ENCODE measurements at places on chromosomes 1 and 21. TPM values are rescaled to one million over a fixed set of nuclear protein-coding genes. Genes with fewer than 3 reads are reported as not detected.

The OR2T2 gene
- not detected for total RNA-seq

The C1orf198 gene
- total RNA-seq = 20.6 TPM

DNA sequence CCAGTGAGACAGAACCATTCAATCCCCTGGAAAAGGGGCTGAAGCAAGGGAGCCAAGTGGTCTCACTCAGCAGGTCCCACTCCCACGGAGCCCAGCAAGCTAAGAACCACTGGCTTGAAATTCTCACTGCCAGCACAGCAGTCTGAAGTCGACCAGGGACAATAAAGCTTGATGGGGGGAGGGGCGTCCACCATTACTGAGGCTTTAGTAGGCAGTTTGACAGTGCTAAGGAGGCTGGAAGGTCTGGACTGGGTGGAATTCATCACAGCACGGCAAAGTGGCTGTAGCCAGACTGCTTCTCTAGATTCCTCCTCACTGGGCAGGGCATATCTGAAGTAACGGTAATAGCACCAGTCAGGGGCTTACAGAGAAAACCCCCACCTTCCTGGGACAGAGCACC is 105.4 kb upstream of the GORAB start:
- DNase-seq = no peak

DNA sequence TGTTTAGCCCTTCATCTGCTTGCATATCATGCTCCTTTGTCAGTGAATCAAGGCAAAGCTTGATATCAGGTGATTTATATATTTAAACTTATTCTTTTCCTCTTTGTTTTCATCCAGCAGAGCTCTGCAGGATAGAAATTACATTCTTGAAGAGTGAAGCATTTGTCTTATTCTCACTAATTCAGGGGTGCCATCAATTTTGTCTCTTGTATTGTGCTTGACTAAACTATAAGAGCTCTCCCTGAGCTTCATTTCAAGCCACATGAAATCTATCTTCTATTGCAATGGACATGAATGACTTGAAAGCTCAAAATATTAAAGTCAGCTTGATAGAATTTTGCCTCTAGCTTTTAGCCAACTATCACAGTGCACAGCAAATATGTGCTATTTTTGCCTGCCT is 236.7 kb upstream of the KCTD3 start:
- DNase-seq = no peak

- no peak for DNase-seq
Measured at GRCh38 chr1:6783936-6784559, 1.2 kb upstream of the CAMTA1 start.

GRCh38 chr1:225435957-225436392 is 8.1 kb upstream of the LBR start:
- no peak for DNase-seq

- DNase-seq = no peak
Measured at GRCh38 chr1:171389171-171389570, 75.2 kb downstream of the FMO4 start.

DNA sequence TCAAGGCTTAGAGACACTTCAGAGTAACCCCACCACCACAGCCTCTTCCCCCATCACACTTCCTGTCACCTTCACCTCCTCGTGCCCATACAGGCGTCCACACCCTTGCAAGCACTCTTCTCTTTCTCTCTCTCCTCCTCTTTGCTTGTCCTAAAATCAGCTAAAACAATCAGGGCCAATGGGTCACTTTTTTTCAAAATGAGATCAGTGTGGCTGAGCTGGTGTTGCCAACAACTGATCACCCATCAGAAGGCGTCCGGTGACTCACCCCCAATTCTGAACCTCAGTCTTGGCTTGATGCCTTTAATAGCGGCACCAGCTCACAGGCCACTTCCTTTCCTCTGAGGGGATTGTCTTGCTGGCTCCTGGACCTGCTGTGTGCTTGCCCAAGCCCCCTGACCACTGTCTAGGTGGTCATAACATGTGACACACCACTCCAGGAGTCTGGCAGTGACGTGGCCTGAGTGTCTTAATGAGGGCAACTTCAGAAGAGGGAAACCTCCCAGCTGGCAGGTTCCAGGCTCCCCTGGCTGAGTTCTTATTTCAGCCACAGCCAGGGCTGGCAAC is 1.6 kb downstream of the DRAXIN start:
- DNase-seq = no peak

DNA sequence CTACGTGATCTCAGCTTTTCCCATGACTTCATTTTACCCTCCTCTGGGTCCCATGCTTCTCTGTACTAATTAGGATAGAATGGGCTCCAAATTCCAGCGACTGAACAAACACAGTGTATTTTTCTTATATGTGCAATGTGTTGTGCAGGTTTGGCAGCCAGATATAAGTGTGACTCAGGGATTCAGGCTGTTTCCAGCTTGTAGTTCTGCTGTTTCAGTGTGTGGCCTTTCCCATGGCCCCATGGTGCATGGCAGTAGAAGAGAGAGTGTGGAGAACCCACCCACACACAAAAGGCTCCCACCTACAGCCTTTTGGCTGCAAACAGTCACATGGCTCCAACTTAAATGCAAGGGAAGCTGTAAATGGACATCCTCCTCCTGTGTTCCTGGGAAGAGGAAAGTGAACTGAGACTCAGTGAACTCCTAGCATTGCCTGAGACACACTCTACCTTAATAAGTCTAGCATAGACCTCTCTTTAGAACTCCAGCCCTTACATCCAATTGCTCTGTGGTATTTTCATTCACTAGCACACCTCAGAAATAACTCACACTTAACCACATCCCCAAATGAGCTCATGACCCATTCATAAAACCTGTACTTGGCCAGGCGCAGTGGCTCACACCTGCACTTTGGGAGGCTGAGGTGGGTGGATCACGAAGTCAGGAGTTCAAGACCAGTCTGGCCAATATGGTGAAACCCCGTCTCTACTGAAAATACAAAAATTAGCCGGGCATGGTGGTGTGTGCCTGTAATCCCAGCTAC is 58.7 kb downstream of the KIAA0040 start:
- DNase-seq = no peak

GRCh38 chr1:245858022-245858721 is 648.9 kb downstream of the SMYD3 start:
- DNase-seq = no peak

DNA sequence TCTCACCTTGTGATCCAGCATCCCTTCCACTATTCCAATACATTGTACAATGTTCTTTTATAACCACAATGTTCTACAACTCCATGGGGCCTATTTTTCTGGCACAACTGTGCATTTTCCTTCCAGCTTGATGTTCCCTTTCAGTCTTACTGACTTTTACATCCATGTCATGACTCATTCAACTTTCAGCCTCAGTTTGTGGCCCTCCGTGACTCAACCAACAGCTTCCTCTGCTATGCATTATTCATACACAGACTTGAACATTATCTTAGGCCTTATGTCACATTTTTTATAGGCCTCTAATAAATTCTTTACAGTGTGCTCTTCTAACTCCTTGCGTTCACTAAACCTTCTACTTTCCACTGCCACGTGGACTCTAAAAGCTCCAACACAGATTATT is 119.4 kb upstream of the PRMT6 start:
- DNase-seq = no peak

DNA sequence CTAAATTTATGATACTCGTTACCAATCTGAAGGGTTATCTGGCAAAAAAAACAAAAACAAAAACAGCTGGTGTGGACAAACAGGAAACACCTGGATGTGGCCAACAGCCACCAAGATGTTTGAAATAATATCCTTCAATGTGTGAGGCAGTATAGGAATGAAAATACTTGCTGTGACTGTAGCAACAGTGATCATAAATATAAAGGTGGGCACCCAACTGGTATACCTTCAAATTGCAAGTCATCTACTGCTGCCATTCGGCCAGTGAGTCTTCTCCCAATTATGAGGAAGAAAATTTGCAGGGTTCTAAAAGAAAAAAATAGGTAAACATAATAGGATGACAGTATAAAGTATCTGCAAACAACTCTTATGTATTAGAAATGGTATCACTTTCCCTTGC is 916 bp downstream of the YIPF1 start:
- no peak for DNase-seq

- no peak for DNase-seq
Measured at GRCh38 chr1:175218786-175219434, 26.3 kb upstream of the KIAA0040 start.

DNA sequence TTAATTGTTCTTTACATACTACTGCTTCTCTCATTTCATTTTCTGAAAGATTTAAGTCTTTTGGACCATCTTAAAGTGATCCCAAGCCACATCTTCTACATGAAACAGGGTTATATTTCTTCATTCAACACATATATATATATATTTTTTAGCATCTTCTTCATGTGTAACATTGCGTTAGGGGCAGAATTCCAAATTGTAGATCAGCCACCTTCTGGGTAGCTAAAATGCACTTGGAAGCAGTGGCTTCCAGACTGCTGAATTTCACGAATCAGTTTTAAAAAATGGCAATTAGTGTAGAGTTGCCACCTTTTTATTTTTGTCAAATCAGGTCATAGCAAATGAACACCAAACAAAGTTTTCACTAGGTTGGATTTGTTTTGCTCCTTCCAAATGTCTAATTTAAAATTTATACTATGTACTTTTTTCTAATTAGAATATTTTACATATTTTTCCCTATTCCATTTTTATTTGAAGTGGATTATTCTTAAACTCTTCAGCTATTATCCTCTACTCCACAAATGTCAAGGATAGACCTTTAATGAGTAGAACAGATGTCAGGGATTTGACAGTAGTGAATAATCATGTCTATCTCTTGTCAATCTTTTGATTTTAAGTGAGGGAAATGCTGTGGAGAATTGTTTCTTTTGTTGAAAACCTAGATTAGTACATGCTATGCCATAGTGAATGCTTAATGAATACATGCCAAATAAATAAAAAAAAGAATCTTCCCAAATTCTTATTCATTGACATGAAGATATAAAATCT is 55.8 kb downstream of the DNM3 start:
- DNase-seq = no peak

DNA sequence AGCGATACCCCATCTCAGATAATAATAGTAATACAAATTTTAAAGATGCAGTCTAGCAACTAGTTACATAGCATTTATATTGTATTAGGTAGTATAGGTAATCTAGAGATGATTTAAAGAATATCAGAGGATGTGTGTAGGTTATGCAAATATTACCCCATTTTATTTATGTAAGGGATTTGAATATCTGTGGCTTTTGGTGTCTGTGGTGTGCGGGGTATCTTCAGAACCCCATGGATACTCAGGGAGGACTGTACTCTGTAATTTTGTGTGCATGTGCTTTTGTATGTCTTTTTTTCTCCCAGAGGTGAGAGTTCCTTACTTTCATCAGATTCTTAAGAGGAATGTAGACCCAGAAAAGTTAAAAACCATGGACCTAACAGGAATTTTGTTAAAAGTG is 12.8 kb downstream of the RNF2 start:
- no peak for DNase-seq

DNA sequence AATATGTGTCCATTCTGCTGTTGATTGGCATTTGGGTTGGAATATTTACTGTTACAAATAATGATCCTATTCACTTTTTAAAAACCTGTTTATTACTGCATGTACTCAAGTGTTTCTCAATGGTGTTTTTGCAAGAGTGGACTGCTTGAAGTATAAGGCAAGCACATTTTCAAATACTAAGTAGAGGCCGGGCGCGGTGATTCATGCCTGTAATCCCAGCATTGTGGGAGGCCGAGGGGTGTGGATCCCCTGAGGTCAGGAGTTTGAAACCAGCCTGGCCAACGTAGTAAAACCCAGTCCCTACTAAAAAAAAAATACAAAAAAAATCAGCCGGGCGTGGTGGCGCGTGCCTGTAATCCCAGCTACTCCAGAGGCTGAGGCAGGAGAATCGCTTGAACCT is 276.9 kb upstream of the ADGRL4 start:
- no peak for DNase-seq

DNA sequence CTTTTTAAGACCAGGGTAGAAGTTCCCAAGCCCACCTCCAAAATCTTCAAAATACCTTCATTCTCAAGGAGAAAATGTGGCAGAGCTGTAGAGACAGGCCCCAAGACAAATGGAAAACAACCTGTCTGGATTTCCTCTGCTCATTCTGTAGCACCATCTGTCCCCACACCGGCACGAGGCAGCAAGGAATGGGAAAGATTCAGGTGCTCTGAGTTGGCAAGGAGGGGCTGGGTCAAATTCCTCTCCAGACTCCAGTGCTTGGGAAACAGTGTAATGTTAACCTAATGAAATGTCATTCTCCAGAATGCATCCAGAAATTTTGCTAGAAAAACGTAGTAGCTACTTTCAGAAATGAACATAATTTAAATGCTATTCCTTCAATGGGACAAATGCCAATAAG is 9.3 kb downstream of the PABPC4 start:
- no peak for DNase-seq

GRCh38 chr1:224543453-224543852 is 72.7 kb upstream of the CNIH3 start:
- DNase-seq = no peak

- DNase-seq = no peak
Measured at GRCh38 chr1:184376369-184376768, 10.5 kb upstream of the C1orf21 start.

GRCh38 chr1:107433635-107434360 is 293.0 kb downstream of the NTNG1 start:
- DNase-seq = no peak

DNA sequence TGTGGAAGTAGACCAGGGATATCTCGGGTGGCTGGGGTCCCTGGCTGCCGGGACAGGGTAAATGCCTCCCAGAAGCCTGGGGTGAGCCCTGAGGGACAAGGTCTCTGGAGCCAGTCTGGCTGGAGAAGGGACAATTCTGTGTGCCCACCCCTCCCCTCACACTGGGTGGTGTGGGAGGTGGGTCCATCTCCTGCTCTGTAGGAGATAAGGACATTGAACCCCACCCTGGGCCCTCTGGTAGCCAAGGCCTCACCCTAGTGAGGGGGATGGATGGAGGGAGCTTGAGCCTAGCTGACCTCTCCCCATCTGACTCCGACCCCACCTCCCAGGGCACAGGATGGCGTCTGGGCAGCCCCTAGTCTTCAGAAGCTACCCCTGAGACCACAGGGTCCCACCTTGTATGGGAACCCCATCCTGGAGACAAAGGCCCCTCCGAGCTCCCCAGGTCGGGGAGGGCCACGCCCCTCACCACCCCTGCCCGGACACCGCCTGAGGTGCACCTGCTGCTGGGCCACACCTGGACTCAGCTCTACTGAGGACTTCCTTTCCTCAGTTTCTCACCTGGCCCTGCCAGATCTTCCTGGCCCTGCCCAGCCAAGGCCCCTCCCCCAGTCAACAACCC is 4.3 kb downstream of the AGRN start:
- DNase-seq = no peak

DNA sequence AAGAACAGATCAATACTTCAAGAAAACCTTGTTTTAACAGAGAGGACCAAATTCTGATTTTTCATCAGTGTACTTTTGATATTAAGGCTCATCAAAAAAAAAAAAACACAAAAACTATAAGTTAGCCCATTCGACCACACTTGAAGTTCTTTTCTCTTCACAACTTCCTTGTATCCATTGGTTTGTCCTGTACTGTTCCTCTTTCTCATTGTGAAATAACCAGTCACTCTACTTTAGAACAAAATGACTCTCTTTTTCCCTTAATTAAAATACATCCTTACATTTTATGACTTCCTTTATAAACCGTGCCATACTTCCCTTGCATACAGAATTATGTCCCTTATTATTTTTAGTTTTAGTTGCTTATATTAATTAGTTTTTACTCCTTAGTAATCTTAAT is 8.4 kb downstream of the QSOX1 start:
- no peak for DNase-seq
